ENCODE measurements at places on chromosomes 12 and 14. TPM values are rescaled to one million over a fixed set of nuclear protein-coding genes. Genes with fewer than 3 reads are reported as not detected.

DNA sequence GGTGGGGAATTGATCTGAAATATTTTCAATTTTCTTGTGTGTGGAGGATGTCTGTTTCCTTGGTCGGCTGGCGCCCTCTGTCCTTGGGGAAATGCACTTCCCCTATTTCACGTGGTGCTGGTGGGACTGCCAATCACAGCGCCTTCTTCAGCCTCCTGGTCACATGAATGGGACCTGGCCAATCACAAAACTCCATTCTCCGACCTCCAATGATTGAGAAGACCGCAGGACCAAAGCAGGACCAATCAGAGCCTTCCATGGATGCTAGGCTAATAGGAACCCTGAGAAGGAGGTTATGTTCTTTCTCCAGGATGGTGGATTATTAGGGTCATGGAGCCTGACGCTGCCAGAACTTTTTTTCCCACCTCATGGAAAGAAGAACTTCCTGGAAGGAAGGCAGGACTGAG, 188.7 kb downstream of the TTC8 start:
- DNase-seq: peak; percentile 23

GRCh38 chr12:69639400-69640016, 28.8 kb upstream of the LRRC10 start:
- peak; percentile 76 for DNase-seq

DNA sequence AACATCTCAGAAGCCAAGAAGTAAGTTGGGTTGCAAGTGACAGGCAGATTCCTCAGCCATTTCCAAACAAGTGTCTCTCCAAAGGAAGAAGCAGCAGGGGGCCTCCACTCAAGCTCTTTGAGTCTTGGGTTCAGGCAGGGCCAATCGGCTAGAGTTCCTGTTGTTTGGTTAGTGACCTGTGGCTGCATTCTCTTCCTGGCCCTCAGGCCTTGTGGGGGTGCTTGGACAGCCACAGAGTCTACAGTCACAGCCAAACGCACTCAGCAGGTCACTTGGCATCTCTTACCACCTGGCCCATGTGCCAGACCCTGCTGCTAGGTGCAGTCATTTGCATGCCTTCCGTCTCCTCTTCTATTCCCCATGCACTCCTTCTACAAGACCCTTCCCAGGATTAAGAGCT, 353.9 kb downstream of the GRIN2B start:
- no peak for DNase-seq

DNA sequence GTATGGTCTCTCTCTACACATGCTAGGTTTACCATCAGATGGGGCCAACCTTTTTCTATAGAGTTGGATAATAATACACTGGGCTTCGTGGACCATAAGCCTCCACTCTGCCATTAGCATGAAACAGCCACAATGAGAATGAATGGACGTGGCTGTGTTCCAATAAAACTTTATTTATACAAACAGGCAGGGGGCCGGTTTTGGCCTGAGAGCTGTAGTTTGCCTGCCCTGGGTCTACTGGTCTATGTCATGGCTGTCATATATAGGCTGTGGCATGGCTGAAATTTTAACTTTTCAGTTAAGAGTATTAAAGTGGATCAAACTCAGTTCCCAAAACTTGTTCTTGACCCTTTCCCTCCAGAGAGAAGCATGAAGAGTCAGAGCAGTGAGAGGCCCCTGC, 120.3 kb upstream of the MYL2 start:
- DNase-seq: no peak

DNA sequence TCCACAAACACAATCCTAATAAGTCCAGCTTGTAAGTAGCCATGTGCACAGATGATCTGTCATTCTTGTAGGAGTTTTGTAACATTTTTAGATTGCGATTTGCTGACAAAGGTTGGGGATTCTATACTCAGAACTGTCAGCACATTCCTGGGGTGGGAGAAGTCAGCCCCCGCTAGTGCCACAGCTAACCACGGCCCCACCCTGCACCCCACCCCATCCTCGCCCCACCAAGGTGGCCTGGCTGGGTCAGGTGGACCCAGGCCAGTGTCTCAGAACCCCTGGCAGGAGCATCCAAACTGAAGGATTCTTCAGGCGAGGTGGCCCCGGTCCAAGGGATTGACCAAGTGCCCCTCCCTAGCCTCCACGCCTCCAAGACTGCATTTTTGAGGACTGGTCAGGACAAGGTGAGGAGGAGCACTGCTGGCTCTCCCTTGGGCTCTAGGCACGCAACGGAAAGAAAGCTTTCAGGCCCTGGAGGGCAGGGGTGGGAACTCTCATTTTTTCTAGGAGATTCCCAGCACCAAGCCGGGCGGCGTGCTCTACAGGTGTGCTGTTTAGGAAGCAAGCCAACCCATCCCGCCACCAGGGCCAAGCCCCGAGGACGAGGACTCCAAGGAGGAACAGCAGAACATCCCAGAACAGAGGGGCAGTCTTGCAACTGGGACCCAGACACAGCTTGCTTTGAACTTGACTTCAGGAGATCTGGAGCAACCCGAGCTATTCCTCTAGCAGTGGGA, 172.8 kb downstream of the BCL11B start:
- no peak for DNase-seq

- DNase-seq: no peak
These were observed 67.0 kb downstream of the ANKRD9 start for GRCh38 chr14:102442241-102443211.

GRCh38 chr12:4015225-4016091, 142.3 kb upstream of the PARP11 start:
- peak; percentile 32 for DNase-seq

DNA sequence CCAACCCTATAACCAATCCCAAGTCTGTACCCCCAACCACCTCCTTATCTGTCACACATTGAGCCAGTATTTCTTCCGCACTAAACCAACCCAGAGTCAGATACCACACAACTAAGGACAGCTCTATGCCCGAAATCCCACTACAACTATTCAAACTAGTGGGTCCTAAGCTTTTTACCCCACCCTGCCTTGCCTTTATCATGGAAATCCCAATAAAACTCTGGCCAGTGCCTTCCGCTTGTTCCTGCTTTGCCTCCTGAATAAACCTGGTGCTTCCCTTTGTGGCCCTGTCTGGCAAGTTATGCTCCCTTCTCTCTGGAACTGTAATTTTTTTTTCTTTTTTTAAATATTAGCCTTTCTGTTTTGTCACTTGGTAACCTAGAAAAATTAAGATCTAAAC, 493.3 kb upstream of the SYT1 start:
- DNase-seq: no peak

DNA sequence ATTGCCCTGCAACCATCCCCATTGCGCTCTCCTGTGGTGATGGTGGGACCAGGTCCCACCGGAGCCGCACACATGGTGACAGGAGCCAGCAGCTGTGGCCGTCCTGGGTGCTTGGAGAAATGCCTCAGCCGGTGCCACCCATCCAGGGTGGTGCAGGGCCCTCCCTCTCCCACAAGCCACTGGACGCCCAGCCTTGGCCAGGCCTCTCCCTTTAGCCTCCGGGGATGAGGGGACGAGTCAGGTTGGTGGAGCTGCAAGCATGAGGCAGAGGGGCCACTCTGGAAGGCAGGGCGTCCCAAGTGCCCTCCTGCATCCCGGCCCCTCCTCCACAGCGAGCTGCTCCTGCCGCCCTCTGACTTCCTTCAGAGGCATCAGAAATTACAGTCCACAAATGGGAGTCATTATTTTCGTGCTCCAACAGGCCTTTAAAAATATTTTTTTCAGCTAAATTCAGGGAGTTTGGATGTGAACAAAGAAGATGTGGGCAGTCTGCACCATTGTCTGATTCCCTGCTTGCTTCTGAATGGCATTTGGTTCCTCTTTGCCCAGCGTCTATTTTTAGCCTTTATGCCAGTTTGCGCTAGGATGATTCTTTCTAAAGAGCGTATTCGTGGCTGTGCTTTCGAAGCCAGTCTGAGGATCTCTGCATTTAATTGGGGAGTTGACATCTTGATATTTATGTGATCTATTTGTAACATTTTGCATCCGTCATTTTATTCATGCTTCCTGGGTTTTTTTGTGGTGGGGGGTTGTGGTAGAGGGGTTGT, 189.4 kb downstream of the ADGRD1 start:
- no peak for DNase-seq

GRCh38 chr12:83465632-83466031, 778.9 kb downstream of the TMTC2 start:
- DNase-seq: no peak

DNA sequence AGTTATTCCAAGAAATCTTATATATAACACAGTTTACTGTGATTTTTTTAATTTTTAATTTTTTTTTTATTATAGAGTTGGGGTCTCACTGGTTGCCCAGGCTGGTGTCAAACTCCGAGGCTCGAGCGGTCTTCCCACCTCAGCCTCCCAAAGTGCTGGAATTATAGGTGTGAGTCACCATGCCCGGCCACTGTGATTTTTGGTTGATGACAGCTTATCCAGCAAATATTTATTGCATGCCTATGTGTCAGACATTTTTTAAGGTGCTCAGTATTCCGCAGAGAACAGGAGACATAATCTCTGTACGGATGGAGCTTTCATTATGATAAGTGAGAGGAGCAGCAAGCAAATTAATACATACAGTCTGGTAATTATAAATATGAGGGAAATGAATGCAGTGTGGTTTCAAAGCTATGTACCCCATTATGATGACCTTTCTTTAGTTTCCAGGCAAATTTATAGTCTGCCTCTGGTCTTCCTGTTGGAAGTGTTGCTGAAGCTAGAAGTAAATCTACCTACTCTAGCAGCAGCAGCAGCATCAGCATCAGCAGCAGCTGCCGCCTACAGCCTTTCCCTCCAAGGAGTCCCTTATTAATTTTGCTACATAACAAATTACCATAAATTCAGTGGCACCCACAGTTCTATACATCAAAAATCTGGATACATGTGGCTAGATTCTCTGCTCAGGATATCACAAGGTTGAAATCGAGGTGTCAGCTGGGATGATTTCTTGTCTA, 32.3 kb downstream of the FRS2 start:
- DNase-seq: no peak

DNA sequence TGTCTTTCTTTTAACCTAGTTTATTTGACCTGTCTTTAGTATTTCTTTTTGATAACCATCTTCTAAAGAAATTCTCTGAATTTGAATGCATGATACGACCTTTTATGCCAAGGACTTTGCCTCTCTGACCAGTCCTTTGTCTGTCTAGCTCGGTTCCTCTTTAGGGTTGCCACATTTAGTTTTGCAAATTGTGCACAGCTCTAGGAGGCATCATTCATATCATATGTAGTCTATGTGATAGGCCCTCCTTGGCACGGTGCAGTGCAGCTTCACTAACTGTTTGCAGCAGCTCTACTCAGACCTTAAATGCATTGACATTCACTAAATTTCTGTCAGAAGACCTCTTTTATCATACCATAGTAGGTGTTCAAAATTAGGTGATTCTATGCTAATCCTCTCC, 75.6 kb downstream of the USP15 start:
- DNase-seq: no peak

GRCh38 chr12:77995436-77996167, 164.9 kb downstream of the NAV3 start:
- no peak for DNase-seq

- DNase-seq: no peak
These were observed 26.3 kb downstream of the DAAM1 start for GRCh38 chr14:59214702-59215302.

DNA sequence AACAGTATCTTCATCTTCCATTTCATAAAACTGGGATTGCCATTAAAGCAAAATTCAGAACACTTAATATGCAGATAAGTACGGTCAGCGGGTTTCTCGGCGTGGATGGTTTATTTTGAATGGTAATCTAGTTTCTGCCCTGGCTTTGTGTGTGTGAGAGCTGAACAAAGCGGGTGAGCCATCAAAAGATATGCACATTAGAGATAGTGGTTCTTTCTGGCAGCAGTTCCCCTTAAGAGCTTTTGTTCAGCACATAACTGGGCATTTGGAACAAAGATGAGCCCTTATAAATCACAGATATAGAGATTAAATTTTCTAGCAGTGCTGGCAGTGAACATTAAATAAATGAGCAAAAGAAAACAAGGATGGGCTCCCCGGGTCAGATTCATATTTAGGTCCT, 207.5 kb downstream of the CALM1 start:
- DNase-seq: peak; percentile 72

DNA sequence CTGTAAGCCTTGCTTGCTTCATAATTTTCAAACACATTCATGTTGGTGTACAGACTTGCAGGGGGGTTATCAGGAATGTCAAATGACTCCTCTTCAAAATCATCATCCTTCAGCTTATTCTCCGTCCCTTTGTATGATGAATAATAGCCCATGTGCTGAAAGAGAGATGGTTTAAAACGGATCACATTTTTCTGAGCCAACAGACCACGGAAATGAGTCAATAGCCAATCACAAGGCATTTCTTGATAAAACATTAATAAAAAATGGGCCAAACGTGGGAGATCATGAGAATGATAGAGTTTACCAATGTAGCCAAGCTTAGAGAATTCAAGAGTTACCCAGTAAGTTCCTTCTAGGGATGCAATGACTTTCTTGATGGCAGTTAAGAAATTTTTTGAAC, 105.5 kb downstream of the NTS start:
- no peak for DNase-seq

- DNase-seq: no peak
These were observed 80.5 kb upstream of the PCED1B start for GRCh38 chr12:46998811-46999368.

DNA sequence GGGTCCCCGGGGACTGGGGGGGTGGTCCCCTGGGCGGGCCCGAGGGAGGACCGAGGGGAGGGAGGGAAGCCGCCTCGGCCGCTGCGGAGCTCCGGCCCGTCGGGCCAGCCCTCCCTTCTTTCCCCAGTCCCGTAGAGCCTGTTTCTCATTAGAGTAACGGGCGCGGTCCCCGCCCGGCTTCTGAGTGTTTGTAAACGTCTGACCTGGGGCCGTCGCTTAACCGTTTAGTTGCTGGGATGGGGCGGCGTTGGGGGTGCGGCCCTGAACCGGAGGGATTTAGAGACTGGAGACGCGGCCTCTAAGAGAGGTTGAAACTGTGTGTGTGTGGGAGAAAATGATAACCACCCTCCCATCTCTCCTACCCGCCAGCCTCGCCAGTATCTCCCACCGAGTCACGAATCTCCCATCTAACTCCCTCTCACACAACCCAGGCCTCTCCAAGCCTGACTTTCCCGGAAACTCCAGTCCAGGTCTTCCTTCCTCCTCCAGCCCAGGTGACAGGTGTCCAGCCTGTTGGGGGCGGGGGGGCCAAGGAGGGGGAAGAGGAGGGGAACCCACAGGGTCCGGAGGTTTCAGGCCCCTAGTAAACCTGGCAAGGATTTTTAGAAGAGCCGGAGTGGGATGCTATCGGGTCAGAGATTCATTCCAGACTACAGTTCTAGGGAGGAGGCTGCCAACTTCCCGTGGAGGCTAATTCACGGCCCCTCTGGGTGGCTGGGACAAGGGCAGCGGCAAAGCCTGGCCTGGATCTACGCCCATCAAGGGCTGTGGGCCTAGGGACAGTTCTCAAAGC, 1.1 kb upstream of the NFATC4 start:
- DNase-seq: peak; percentile 98

DNA sequence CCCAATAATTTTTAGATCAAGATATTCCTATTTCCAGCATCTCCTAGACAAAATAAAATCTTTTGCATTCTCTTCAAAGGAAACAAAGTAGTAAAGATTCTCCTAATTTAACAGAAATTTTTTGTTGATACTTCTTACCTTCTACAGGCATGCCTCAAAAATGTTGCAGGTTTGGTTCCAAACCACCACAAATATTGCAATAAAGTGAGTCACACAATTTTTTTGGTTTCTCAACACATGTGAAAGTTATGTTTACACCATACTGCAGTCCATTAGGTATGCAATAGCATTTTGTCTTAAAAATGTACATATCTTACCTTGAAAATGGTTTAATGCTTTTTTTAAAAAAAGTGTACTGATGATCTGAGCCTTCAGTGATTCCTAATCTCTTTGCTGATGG, 65.6 kb upstream of the USP15 start:
- no peak for DNase-seq

JAG2 gene
- total RNA-seq: 35.1 TPM

FAM90A1 gene
- total RNA-seq: 0.14 TPM
